ENCODE measurements at places on chromosomes 5 and 9.
A peak's percentile ranks its signal among the peaks of the same experiment; 100 is the strongest.

GRCh38 chr9:89137542-89138462 lies 40.8 kb downstream of the SHC3 start:
- DNase-seq, result no peak

DNA sequence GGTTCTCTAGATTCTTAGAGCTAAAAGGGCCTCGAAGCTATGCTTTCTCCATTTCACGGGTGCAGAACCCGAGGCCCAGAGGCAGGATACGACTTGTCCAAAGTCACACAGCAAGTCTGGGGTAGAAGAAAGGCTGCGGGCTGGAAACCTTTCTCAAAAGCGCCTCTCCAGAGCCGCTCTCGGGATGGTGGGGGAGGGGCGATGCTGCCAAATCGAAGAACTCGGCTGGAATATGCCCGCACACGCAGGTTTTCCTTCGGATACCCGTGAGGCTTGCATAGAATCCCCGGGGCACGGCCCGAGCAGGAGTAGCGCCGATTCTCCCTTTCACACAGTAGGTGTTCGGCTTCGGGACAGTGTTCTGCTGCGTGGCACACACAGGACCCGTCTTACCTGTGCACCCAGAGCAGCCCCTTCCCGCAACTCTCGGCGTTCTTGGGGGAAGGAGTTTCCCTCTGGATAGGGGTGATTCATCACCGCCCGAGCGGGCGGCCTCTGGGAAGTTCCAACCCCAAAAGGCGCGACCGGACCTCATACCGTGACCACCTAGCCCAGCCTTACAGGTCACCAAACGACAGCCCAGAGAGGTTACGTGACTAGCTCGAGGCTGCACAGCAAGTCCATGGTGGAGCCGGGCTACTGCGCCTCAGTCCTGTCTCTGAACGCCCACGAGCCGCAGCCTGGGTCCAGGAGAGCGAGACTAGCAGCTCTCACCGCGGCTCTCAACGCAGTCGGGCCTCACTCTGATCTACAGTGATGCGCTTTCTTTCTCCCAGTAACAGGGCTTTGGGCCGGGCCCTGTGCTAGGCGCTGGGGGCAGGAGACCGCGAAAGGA lies 4.1 kb downstream of the PAX5 start:
- peak; percentile 48 for DNase-seq

DNA sequence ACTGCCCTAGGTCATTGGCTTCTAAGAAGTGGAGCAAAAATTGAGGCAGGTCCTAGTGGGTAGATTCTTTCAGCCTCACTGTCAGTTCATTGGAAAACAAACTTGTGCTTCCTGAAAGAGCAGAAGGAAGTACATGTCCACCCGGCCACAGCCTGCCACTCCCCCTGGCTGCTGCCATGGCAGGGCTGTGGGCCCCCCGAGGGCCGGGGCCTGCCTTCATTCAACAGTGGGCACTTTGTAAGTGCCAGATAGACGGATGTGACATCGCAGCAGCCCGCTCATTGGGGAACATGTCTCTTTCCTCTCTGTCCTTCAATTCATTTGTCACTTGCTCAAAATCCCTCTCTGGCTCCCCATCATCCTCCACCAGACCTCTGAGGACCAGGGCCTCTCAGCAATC lies 20.6 kb upstream of the NEURL1B start:
- DNase-seq, result no peak

GRCh38 chr5:6872441-6873160 lies 159.4 kb downstream of the TENT4A start:
- DNase-seq, result no peak

GRCh38 chr9:19935422-19935821 lies 146.6 kb upstream of the SLC24A2 start:
- DNase-seq, result no peak

Data from eye (tissue), 1 donor.